Stimulated activated CD4-positive, alpha-beta T cell treated with anti-CD3 and anti-CD28 coated beads, Interleukin-15, amount 100 ng/mL, for 48 hours (primary cell): ENCODE measurements at places on chromosomes 16 and 17.

GRCh38 chr16:30667361-30667905, 9.2 kb downstream of the FBRS start:
- DNase-seq, result no peak

DNA sequence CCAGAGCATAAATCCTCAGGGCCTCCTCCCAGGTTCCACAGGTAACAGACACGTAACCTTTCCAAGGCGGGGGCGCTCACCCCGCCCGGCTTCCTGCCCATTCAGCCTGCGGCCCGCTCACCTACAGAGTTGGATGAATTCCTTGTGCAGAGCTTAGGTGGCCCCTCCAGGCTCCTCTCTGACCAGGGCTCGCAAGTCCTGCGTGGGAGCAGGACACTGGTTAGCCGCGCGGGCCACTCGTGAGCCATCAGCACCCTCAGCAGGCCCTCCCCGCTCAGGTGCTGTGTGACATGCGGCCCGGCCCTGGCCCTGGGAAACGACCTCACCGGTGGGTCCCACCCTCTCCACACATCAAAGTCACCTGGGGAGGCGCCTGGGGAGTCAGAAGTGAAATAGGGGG, 528 bp downstream of the TERB1 start:
- no peak for DNase-seq

DNA sequence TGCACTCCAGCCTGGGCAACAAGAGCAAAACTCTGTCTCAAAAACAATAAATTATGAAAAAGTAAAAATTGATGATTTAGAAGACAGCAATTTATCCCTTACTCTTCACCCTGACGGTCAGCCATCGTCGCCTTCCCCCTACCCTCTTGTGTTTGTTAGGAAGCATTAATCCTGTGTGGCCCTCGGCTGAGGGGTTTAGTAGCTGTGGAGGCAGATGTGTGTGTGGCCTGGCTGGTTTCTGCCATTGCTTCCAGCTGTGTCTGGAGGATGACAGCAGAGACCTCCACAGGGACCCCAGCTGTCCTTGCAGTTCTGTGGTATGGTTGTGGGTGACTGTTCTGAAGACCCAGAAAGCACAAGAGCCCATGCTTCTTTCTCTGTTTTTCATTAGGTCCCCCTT, 25.9 kb downstream of the DBNDD1 start:
- no peak for DNase-seq

DNA sequence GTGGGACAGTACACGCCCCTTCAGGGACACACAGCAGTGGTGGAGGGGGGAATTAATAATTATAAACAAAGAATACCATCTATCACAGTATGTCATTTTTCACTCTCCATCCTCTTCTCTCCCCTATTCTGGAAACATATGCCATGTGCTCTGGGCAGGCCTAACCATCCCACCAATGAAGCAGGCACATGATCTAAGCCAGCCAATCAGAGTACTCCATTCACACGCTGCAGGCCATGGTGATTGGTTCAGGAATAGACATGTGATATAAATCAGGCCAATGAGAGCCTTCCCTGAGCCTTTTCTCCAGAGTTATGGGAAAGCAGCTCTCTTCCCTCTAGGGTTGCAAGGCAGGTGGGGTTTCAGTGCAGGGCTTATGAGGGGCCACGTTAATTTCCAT, 36.5 kb downstream of the GSG1L start:
- no peak for DNase-seq

- no peak for DNase-seq
These were observed 30.6 kb downstream of the NETO2 start for GRCh38 chr16:47113130-47113529.

- no peak for DNase-seq
These were observed 54.1 kb downstream of the TNFRSF13B start for GRCh38 chr17:16917671-16918394.

DNA sequence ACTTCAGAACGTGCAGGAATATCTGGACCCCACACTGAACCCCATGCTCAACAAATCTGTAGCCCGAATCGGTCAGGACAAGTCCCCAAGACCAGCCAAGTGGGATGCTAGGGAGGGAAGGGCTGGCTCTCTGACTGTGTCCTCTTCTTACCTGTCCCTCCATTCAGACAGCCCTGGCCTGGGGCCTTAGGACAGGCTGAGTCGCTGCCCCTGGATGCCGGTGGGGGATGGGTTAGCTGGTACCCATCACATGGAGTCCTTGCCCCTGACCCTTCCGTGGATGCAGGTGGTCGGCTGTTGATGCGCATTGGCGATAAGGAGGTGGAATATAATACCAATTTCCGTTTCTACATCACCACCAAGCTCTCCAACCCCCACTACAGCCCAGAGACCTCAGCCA, 16.0 kb upstream of the KDM6B start:
- DNase-seq, result no peak

DNA sequence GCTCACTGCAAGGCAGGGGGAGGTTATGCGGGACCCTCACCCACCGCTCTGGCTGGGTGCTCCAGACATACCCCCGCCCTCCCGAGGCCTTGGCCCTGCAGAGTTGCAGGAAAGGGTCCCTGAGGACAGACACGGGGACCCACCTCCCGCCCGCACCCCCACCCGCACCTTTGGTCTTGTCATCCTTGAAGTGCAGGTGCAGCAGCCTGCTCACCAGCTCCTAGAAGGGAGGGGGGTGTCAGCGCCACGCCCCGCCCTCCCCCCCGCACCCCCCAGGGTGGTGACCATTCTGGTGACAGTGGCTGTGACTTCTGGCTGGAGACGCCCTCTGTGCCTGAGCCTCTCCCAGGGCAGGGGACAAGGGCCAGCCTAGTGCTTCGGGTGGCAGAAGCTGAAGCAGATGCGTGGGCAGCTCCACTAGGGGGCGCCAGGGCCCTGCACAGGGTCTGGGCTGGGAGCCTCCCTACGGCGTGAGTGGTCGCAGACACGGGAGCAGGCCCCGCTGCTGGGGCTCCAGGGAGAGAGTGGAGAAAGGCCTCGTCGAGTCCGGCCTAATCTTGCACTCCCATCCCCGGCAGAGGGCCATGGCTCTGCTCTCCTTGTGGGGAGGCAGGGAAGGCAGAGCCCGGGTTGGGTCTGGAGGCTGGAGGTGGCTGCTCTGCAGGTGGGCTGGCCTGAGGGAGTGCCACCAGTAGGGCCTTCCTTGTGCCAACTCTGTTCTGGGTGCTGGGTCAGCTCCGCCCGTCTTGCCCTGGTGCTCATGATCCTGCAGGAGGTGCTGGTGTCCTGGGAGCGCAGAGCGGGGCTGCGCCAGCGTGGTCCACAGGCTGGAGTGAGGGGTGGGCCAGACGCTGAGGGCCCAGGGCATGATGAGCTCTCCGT, 2.7 kb downstream of the CENPX start:
- peak; percentile 55 for DNase-seq

GRCh38 chr17:42653179-42654124, 5.6 kb upstream of the TUBG2 start:
- DNase-seq, result no peak

DNA sequence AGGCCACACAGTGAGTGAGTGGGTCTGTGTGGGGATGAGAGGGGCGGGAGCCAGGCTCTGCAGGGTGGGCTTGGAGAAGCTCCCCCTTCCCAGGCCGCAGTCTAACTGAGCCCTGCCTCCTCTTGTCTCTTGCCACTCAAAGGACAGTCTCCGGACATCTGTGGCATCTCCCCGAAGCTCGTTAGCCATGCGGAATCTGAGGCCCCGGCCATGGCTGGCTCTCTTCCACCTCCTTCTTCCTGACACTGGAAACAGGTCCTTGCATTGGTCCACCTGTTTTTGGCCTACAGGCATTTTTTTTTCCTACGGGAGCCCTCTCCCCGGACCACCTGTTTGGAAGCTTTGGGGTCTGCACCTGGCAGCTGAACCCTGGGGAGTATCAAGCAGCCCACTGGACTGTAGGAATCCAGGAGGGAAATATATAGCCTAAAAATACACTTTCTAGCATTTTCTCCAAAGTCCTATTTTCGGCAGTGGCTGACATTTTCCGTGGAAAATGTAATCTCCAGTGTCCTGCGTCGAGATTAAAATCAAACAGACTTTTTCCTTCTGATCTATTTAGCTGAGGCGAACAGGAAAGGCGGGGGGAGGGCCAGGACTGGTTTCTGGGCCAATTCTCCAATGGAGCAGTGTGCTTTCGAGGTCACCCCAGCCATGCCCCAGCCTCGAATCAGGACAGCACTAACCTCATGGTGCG, 9.1 kb downstream of the ATP2A3 start:
- no peak for DNase-seq

DNA sequence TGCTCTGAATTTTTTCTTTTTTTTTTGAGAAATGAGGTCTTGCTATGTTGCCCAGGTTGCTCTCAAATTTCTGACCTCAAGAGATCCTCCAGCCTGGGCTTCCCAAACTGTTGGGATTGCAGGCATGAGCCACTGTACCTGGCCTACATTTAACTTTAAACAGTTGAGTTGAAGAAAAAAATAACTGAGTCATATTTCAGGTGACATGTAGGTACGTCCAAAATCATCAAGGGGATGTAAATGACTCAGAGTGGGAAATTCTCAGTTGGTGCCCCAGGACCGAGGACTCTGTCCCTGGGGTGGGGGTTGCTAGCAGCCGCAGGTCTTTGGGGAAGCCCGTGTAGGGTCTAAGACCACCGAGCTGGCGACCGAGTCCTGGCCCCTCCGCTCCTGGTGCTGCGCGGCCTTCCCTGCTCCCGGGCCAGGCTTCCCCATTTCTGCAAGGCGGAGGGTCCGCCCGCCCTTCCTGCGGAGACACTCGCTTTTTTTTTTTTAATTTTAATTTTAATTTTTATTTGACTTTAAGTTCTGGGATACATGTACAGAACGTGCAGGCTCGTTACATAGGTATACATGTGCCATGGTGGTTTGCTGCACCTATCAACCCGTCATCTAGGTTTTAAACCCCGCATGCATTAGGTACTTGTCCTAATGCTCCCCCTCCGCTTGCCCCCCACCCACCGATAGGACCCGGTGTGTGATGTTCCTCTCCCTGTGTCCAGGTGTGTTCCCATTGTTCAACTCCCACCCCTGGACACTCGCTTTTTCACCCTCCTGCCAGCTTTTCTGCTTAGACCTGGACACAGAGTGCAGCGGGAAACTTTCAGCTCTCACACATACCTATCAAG, 12.7 kb upstream of the N4BP1 start:
- no peak for DNase-seq

GRCh38 chr17:37662353-37662752, 19.1 kb upstream of the DDX52 start:
- no peak for DNase-seq

GRCh38 chr17:35998756-35999155, 2.6 kb downstream of the CCL15 start:
- DNase-seq, result no peak

DNA sequence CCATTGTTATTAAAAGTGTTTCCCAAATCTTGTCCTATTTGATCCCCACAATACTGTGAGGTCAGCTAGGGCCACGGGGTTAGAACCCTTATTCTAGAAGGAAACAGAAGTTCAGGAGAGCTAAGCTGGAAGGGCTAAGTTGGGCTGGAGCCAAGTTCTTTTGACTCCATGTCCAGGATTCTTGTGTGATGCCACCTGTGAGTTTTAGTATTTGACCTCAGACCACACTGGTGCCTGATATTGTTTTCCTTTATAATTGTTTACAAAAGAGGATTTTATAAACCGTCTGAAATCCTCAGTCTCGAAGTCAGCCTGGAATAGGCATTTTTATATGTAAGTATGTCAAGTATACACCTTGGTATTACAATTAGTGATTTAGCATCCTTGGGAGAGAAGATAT, 332.7 kb downstream of the CBLN1 start:
- DNase-seq, result no peak

DNA sequence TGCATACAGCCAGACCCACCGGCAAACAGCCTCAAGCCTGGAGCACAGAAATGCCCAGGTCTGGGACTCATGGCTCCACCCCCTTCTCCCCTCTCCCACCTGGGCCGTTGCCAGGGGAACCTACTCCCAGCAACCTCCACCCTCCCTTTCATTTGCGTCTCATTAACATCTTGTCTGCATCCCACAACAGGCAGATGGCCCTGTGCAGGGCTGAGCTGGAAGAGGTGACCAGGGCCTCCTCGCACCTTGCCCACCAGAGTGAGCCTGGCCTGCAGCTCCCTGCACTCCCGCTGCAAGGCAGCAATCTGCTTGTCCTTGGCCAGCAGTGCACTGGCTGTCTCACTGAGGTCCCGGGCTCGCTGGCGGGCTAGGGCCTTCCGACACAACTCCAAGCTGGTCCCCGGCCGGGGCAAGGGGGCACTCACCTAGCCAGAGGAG, 3.3 kb downstream of the TSPOAP1 start:
- DNase-seq, result no peak

GRCh38 chr17:78923660-78924453, 1.3 kb downstream of the TIMP2 start:
- peak; percentile 49 for DNase-seq

GRCh38 chr17:50466371-50467113, 2.1 kb downstream of the CHAD start:
- no peak for DNase-seq

DNA sequence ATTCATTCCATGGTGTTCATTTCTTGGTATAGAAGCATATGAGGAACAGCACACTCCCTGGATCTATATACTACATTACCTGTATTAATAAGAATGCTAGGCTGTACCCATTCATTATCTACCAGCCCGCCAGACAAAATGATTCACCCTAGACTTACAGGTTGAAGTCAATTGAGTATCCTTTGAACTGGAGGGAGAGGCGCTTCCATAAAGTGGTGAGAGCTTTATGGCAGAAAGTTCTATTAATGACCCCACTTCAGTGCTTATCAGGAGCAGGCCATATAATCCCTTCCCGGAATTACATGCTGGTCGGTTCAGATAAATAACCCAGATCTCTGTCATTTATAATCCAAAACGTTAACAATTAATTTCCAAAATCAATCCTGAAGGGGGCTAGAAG, 44.5 kb upstream of the TOX3 start:
- no peak for DNase-seq

DNA sequence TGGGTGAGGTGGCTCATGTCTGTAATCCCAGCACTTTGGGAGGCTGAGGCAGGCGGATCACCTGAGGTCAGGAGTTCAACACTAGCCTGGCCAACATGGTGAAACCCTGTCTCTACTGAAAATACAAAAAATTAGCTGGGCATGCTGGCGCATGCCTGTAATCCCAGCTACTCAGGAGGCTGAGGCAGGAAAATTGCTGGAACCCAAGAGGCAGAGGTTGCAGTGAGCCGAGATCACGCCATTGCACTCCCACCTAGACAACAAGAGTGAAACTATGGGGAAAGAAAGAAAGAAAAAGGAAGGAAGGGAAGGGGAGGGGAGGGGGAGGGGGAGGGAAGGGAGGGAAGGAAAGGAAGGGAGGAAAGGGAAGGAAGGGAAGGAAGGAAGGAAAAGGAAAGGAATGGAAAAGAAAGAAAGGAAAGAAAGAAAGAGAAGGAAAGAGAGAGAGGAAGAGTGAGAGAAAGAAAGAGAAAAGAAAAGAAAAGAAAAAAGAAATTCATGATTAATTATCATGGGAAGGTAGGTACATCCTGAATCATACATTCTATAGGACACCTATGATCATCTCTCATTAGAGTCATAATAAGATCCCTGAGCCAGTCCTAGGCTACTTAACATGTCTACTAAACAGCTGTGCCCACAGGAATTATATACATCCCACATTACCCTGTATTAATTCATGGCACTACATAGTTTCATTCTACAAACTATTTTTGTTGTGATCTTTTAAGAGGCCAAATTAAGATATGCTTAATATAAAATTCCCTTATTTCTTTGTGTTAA, 40.9 kb downstream of the CREBBP start:
- no peak for DNase-seq
